Activated naive CD4-positive, alpha-beta T cell treated with anti-CD3 and anti-CD28 coated beads for 36 hours (primary cell): ENCODE measurements at places on chromosomes 16 and 17.

DNA sequence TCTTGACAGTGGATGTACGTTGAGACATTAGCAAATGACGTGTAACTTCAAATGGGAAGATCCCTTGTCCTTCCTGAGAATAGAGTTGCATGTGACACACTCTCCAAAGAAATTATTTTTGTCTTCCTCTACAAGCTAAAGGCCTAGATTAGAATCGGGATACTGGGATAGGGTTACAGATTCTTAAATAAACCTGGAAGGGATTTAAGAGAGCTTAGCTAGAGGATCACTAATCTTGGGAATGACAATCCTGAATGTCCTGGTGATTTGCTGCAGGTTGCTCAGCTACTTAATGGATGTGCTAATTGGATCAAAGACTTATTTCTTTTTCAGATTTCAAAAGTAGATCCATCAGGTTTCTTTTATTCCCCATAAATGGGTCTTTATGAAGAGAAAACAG is 101.9 kb downstream of the KCNJ2 start:
- DNase-seq: no peak

DNA sequence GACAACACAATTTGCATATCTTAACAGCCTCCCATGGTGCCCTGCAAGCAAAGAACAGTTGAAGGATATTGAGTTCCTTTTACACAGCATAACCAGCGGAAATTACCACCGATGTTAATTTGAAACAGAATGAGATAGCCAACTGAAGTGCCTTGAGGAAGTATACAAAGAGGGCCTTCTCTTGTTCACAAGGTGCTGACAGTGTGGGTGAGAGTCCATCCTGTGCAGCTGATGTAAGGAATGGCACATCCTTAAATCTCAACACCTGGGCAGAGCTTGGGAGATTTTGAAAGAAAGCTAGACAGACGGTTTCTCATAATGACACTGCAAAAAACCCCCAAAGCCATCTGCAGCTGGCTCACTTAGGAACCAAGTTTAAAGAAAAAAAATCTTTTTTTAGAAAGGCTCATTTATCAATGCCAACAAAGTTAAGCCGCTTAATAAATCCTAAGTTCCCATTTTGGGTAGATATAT is 818.6 kb downstream of the KCNJ2 start:
- DNase-seq: no peak

DNA sequence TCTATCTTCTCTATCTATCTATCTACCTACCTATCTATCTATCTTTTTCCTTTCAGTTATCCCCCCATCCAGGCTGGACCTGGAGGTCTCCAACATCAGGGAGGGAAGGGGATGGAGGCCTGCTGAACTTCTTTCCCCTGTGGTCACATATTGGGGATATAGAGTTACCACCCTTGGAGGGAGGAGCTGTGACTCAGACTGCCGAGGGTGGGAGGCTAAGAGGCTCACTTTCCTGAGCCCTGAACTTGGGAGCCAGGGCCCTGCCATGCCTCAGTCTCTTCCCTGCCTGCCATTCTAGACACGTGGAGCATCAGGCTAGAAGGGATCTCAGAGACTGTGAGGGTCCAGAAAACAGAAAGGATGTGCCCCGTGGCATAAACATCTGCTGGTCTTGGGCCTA is 8.4 kb downstream of the LRRC3C start:
- no peak for DNase-seq

DNA sequence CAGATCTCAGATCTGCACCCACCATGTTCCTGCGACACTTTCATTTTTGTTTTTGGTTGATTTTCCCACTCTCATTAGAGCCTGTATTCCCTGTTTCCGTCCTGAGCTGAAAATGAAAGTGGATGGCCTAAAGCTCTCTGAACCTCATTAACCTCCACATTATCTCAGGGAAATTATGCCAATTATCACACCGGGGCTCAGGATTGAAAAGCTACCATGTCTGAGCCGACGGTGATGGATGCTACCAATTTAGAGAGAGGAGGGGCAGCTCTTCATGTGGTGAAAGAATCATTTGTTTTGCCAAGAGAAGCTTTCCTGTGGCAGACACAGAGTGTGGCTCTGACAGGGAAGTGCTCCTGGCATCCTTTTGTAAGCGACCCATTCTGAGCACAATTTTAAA is 410.4 kb upstream of the CDH11 start:
- DNase-seq: no peak

GRCh38 chr16:69406780-69407331 is 17.6 kb upstream of the CYB5B start:
- no peak for DNase-seq
